Karpas-422 (cell line): ENCODE measurements at places on chromosomes 1 and 21. TPM values are rescaled to one million over a fixed set of nuclear protein-coding genes. Genes with fewer than 3 reads are reported as not detected.

The UTS2 gene
- not detected in 2 replicates for total RNA-seq

The SLC16A4 gene
- 51.4 and 116 TPM in 2 replicates for total RNA-seq

The RGS4 gene
- not detected in 2 replicates for total RNA-seq

The LRRC47 gene
- total RNA-seq = 10.2 and 29.1 TPM in 2 replicates

The CASZ1 gene
- total RNA-seq = 1.3 TPM in 2 replicates

The GSTM2 gene
- total RNA-seq = 6.2 and 7.3 TPM in 2 replicates

The TRAF5 gene
- total RNA-seq = 19.7 and 39.7 TPM in 2 replicates

DNA sequence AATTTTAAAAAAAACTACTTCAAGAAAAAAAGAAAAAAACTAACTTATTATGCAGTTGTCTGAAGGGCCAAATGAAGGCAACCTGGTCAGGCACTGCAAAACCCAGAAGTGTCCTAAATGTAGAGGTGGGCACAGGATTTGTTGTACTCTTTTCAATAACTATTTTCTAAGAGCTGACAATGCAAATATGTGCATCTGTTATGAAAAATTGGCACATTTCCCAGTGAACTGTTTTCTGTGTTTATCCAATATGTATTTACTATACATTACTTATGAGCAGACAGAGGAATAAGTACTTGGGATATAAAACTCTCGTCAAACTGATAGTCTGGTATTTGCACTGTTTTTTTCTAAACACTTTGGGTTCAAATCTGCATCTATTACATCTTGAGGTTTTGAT is 188.0 kb upstream of the C21orf91 start:
- DNase-seq = no peak

GRCh38 chr1:25246600-25247023 is 642 bp downstream of the RSRP1 start:
- no peak for DNase-seq

DNA sequence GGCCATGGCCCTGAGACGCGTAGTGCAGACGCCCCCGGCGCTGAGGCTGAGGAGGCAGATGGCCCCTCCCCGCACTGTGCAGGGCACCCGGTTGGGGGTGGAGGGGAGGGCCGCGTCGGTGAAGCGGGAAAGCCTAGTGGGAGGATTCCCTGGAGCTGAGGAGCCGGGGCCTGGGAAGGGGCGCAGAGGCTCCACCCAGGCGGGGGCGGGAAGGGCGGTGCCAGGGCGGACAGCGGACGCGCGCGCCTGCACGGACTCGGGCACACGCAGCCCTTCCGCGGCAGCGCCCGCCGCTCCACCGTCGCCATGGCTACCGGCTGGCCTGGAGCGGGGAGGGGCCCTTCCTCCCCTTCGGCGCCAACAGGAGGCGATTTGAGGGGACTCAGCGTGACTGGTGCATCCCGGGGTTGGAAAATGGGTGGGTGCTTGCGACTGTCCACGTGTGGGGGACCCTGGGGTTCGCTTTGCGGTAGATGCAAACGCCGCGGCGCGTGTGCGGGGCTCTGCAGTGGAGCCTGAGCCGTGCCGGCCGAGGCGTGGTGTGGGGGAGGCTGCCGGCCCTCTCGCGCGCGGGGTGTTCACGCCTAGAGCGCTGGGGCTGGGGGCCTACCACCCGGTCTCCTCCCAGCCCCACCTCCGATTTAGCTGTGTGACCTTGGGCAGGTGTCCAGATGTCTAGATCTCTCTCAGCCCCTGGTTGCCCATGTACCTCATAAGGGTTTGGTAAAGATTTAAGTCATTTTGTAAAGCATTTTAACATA is 35.1 kb downstream of the PTPRF start:
- no peak for DNase-seq

DNA sequence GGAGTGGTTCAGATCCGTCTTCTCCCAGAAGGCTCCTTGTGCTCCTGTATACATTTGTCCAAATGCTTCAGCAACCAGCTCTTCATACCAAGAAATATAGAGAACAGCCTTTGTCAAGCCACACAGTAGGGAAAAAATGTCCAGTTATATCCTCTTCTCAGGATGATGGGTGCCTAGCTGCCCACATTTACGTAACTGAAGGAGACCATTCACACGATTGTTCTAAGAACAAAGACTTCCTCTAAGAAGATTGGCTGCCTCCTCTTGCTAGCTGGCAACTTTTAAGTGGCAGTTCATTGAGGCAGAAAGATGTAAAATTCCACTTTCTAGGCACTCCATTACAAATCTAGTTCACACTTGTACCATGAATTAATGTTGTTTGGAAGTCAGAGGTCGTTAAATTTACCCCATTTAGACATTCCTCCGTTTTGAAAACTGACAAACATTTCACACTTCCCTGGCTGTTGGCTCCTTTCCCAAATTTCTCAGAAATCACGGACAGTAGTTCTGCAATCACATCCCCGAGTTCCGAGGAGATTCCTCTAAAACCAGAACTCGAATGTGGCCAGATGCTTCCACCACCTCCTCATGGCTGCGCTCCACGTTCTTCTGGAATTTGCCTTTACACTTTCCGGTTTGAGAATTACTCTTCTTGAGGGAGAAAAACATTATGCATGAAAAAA is 45.6 kb upstream of the CSF1 start:
- DNase-seq = no peak

- DNase-seq = no peak
These were observed 30.3 kb upstream of the PKP1 start for GRCh38 chr1:201252944-201253371.

DNA sequence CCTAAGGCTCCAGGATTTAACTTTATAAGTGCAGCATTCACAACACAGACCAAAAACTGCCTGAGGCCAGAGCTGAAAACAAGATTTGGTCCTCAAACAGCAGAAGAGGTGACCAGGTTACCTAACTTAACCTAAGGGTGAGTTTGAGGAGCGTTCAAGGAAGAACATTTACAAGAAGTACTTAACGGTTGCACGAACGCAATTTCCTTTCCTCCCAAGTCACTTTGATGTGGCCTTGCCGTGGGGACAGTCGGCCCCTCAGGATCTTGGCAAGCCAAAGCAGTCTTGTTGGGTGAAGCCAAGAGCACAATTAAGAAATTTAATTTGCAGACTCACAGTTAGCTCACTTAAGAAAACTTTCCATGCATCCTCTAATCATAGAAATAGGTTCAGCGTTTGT is 202.6 kb upstream of the COA6 start:
- DNase-seq = no peak

DNA sequence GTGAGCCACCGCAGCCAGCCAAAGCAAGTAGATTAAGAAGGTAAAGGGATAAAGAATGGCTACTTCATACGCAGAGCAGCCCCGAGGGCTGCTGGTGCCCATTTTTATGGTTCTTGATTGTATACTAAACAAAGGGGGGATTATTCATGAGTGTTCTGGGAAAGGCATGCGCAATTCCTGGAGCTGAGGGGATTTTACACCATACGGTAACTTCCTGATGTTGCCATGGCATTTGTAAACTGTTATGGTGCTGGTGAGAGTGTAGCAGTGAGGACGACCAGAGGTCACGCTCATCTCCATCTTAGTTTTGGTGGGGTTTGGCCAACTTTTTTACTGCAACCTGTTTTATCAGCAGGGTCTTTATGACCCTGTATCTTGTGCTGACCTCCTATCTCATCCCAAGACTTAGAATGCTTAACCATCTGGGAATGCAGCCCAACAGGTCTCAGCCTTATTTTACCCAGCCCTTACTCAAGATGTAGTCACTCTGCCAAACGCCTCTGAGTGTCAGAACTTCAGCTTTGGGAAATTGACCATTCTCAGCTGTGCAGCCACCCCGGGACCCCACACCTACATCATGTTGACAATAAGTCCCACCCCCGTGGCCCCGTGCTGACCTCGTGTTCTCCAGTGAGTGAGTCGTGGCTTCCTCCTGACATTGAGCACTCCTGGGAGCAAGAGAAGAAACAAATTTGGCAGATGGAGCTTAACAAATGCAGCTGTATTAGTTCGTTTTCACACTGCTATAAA is 149.4 kb upstream of the COL6A1 start:
- DNase-seq = no peak

DNA sequence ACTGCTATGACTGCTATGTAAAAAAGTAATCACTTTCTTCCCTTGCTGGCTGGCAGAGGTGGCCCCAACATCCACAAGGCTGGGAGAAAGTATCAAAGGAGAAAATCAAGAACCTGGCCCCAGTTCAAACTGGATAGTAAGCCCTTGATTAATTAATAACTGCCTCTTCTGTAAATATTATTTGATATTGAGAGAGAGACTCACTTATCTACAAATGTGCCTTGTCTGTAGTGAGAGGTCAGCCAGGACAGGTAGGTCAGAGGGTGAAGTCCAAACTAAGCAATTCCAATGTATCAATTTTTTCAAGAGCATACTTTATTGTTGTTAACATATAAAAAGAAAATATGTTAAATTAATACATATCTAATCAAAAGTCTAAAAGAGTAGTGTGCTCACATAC is 23.8 kb upstream of the TARBP1 start:
- DNase-seq = peak; percentile 11

DNA sequence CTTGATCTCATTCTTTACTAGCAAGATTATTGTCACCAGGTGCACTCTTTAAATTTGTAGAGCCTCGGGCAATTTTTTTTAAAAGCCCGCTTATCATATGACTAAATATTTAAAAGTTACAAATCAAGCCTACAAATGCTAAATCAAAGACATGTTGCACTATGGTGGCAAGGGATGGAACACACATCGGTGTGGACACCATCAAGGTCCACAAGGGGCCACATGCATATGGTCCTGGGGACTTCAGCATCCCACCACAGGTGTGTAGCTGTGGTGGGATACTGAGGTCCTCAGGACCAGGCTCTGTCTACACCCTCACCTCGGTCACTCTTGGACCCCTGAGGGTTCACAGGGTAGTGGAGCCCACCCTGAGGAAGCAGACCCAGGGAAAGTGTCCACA is 45.8 kb downstream of the FAM78B start:
- no peak for DNase-seq

- DNase-seq = no peak
These were observed 31.2 kb downstream of the NKAIN1 start for GRCh38 chr1:31208361-31208945.

GRCh38 chr1:41023279-41023990 is 1.9 kb upstream of the SLFNL1 start:
- DNase-seq = no peak

- DNase-seq = no peak
These were observed 15.9 kb upstream of the NPPB start for GRCh38 chr1:11874624-11875023.
